ENCODE measurements at places on chromosomes 13 and 19. TPM values are rescaled to one million over a fixed set of nuclear protein-coding genes. Genes with fewer than 3 reads are reported as not detected.

DNA sequence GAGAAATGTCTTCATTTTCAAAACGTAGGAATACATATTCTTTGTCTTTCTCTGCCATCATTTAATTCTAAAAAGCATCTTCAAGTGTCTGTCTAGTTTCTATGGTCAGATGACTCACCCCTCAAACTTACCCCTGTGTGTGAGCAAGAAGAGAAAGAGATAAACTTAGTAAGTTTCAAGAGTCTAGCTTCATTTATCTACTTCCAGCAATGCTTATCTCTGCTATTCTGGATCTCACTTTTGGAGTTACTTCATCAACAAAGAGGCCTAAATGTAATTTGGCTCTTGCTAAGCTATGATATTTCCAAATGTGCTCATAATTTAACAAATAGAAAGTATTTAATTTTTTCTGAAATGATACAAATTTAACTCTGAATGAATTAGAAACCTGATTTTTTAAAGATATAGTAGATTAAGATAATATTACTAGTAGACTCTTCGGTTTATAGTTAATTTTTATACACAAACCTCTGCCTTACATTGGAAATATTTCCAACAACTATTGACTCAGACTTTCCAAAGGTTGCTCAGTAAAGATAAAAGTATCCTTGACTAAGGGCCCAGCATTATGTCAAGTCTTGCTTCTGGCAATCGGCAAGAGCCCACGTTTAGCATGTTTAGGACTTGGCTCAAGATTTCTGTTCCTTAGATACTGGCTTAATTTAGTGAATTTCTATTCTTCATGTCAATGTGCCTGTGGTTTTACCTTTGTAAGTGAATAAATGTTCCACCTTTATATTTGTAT is 1511.0 kb upstream of the SLC10A2 start:
- no peak for DNase-seq
- H3K4me1 ChIP-seq: no peaks in the 10 kb centered on the region
- H3K4me3 ChIP-seq: no peak overlapping the region
- H3K27ac ChIP-seq: no peak overlapping the region
- no peaks in the 10 kb centered on the region for H3K36me3 ChIP-seq

- H3K4me3 ChIP-seq: no peak overlapping the region
- no peaks in the 10 kb centered on the region for H3K4me1 ChIP-seq
- H3K36me3 ChIP-seq: no peaks in the 10 kb centered on the region
- no peaks in the 10 kb centered on the region for H3K27me3 ChIP-seq
Measured at GRCh38 chr13:73859841-73860240, 274.4 kb downstream of the KLF12 start.

- H3K36me3 ChIP-seq: peaks cover 3% of the 10 kb centered on the region
- no peak overlapping the region for H3K4me3 ChIP-seq
- H3K27ac ChIP-seq: peak overlapping the region; percentile 26
- H3K4me1 ChIP-seq: no peaks in the 10 kb centered on the region
Measured at GRCh38 chr13:45224176-45224575, 23.3 kb upstream of the KCTD4 start.

DNA sequence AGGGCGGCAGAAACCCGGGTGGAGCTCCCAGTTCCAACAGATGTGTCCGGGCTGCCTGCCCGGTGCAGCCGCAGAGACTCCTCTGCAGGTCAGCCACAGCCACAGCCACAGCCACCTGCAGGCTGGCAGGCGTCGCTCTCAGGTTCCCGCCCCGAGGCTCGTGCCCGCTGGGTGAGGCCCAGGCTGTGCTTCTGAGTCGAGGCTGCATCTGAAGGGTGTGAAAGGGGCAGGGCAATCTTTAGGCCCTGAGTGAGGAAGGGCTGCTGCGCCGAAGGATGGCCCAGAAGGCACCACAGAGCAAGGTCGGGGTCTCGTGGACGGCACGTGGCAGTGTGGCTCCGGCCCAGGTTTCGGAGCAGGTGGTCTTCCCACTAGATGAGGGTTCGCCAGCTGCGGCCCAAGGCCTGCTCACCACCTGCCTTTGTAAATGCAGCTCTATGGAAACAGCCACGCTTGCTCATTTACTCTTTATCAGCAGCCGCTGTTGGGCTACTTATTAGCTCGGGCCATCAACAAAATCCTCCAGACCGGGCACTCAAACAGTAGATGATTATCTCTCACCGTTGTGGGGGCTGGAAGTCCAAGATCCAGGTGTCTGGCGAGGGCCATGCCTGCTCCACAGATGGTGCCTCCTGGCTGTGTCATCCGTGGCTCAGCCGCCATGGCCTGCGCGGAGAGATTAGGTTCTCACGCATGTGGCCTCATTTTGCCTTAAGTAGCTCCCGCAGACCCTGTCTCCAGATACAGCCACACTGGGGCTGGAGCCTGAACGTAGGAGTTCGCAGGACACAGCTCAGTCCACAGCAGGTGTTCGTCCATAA is 40.3 kb upstream of the TFDP1 start:
- H3K4me1 ChIP-seq: peaks cover 73% of the 10 kb centered on the region
- H3K36me3 ChIP-seq: peaks cover 9% of the 10 kb centered on the region
- H3K27me3 ChIP-seq: no peaks in the 10 kb centered on the region
- H3K4me3 ChIP-seq: no peak overlapping the region
- DNase-seq: peak; percentile 87
- no peak overlapping the region for H3K27ac ChIP-seq

DNA sequence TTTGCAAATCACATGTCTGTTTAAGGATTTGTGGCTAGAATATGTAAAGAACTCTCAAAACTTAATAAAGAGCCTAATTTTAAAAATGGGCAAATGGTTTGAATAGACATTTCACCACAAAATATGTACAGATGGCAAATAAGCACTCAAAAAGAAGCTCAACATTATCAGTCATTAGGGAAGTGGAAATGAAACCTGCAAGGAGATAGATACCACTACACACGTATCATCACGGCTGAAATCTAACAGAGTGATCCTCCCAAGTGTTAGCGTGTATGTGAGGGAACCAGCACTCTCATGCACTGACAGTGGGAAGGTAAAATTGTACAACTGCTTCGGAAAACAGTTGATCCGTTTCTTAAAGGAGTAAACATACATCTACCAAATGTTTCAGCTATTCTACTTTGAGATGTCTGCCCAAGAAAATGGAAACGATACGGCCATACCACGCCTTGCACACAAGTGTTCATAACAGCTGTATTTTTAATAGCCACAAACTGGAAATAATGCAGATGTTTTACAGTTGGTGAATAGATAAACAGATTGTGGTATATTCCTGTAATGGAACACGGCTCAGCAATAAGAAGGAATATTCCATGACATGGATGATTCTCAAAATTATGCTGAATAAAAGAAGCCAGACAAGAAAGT is 14.5 kb downstream of the ARHGEF7 start:
- no peaks in the 10 kb centered on the region for H3K36me3 ChIP-seq
- peaks cover 9% of the 10 kb centered on the region for H3K27me3 ChIP-seq
- H3K4me3 ChIP-seq: no peak overlapping the region
- no peaks in the 10 kb centered on the region for H3K4me1 ChIP-seq
- no peak overlapping the region for H3K27ac ChIP-seq

The HIPK4 gene
- polyA plus RNA-seq: 0.23 TPM

DNA sequence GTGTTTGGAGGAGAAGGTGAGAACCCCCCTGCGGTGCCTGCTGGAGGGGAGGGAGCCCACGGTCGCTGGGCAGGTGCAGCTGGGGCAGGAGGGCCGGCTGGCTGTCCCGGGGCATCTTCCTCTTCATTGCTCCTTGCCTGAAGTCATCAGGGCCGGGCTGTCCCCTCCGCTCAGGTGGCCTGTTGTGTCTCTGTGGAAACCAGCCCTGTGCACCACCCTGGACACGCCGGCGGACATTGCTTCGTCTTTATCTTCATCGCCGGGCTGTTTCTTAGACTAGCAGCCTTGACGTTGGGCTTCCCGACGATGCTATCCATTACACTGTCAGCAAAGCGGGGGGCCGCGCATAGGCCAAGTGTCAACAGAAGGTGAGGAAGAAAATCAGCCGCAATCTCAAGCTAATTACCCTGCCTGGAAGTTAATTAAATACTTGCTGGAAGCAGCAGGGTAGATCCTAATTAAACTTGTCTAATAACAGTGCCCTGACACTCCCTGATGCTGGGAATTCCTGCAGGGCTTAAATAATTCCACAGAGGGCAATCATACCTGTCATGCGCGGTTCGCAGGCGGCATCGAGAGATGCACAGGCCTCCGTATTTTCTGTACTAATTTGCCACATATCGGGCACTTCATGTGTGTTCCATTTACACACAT is 111.4 kb upstream of the SOX1 start:
- DNase-seq: no peak
- no peaks in the 10 kb centered on the region for H3K36me3 ChIP-seq
- no peak overlapping the region for H3K4me3 ChIP-seq
- H3K27ac ChIP-seq: no peak overlapping the region

- no peak overlapping the region for H3K27ac ChIP-seq
- H3K36me3 ChIP-seq: no peaks in the 10 kb centered on the region
- no peak for DNase-seq
- no peaks in the 10 kb centered on the region for H3K27me3 ChIP-seq
- H3K4me3 ChIP-seq: peak overlapping the region; percentile 66
Measured at GRCh38 chr19:46426035-46426505, 2.7 kb downstream of the PNMA8C start.

DNA sequence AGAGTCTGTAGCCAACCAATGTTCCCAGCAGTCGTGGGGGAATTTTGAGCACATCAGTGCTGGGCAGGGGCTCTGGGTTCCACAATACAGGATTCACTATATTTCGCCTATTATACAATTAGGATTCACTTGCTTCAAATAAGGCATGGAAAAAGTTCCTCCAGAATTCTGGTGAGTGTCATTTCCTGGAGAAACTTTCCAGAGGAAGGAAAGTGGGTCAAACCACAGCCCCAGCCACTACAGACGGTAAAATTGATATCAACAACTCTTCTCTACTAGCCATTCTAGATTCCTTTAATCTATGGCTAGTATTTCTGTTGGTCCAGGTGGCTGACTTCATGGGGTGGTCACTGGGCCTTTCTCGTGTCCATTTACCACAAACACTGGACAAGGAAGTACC is 10.5 kb downstream of the MYCBP2 start:
- H3K4me3 ChIP-seq: no peak overlapping the region
- no peak overlapping the region for H3K27ac ChIP-seq
- no peak for DNase-seq

The ZNF20 gene
- polyA plus RNA-seq: 1.8 TPM

GRCh38 chr19:55692681-55693081 is 17.7 kb downstream of the EPN1 start:
- no peak for DNase-seq
- no peaks in the 10 kb centered on the region for H3K27me3 ChIP-seq
- H3K36me3 ChIP-seq: peaks cover 75% of the 10 kb centered on the region

The ATP8A2 gene
- polyA plus RNA-seq: 0.03 TPM

- no peaks in the 10 kb centered on the region for H3K27me3 ChIP-seq
- no peaks in the 10 kb centered on the region for H3K36me3 ChIP-seq
- peaks cover 30% of the 10 kb centered on the region for H3K4me1 ChIP-seq
Measured at GRCh38 chr13:23570099-23570920, at the start of gene TNFRSF19. TSS of gene TNFRSF19 (plus strand) at chr13:23570412. CDS start at chr13:23590184, 19,772 bp downstream.

The TGFB1 gene
- polyA plus RNA-seq: 25.5 TPM

The PLPPR3 gene
- polyA plus RNA-seq: 1.6 TPM

- H3K27me3 ChIP-seq: no peaks in the 10 kb centered on the region
- H3K4me3 ChIP-seq: no peak overlapping the region
- no peaks in the 10 kb centered on the region for H3K4me1 ChIP-seq
- H3K36me3 ChIP-seq: no peaks in the 10 kb centered on the region
- no peak overlapping the region for H3K27ac ChIP-seq
- no peak for DNase-seq
Measured at GRCh38 chr13:27281420-27281819, 10.8 kb downstream of the RASL11A start.

- H3K27ac ChIP-seq: no peak overlapping the region
- peaks cover 35% of the 10 kb centered on the region for H3K36me3 ChIP-seq
Measured at GRCh38 chr19:1220976-1221903, 15.7 kb downstream of the STK11 start.

The GNG7 gene
- 1.6 TPM for polyA plus RNA-seq
